ENCODE measurements at places on chromosomes 7 and 10.
A peak's percentile ranks its signal among the peaks of the same experiment; 100 is the strongest.

GRCh38 chr7:51261950-51262795 is 54.4 kb downstream of the COBL start:
- no peak for DNase-seq

- DNase-seq, result no peak
Observed at GRCh38 chr7:127473409-127473808, 80.9 kb upstream of the ZNF800 start.

- DNase-seq, result no peak
Observed at GRCh38 chr7:137931823-137932222, 70.1 kb downstream of the CREB3L2 start.

GRCh38 chr10:59748834-59749233 is 4.4 kb downstream of the MRLN start:
- DNase-seq, result no peak

GRCh38 chr7:107080099-107080505 is 35.6 kb downstream of the PRKAR2B start:
- no peak for DNase-seq

GRCh38 chr10:62669341-62669740 is 135.2 kb upstream of the ADO start:
- no peak for DNase-seq

DNA sequence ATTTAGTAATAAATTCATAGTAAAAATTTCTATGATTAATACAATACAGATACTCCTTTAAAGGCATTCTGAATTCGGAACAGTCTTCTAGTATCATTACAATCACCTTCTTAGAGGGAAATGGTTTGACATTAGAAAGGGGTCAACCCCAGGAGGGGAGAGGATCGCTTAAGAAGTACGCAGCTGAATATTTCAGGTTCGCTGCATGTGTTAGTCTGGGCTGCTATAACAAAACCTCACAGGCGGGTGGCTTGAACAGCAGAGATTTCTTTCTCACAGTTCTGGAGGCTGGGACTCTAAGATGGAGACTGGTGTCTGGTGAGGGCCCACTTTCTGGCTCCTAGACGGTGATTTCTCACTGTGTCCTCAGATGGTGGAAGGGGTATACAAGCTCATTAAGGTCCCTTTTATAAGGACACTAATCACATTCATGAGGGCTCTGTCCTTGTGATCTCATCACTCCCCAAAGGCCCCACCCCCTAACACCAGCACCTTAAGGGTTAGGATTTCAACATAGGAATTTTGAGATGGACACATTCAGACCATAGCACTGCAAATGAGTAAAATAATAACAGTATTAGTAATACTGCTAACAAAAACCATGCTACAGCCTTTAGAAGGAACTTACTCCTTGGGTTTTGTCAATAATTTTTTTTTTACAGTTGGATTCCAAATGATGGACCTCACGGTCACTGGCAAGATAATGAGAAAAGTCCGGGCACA is 34.0 kb downstream of the GNA12 start:
- DNase-seq, result no peak

DNA sequence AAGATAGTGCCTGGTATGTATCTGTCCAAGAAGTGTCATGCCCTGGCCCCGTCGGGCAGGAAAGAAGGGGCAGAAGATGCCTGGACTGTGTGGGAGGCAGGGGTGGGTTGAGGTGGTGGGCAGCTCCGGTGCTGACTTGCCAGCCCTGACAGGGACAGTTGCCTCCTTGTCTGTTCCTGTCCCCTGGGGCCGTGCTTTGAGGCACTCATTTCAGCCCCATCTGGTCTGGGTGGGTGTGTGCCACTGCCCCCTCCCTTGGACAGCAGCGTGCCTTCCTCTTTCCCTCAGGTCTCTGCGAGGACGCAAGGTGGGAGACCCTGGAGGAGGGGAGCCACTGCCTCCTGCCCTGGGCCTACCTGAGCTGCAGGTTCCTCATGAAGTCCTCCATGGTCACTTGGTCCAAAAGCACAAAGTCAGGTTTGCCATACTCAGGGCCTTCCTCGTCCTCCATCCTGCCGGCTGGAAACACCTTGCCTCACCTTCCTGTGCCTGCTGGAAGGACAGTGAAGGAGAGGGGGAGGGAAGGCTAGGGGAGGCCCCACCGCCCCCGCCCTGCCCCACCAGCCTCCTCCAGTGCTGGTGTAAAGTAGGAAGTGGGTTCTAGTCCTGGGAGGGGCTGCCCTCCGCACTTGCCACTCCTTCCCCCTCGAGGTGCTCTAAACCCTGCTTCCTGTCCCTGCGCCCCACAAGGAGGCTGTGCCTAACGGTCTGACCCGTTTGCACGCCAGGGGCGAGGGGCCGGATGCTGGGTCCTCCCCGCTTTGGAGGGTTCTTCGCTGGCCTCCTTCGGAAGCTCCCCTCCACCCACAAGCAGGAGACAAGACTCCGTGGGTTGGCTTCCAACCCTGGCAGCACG is at the start of gene MYO1G:
MYO1G (minus strand) TSS at position 505 of the 856 bp plus-strand sequence; CDS start at position 451, 54 bp downstream.
- peak; percentile 73 for DNase-seq
